Thymus (tissue), 14 donors: ENCODE measurements at places on chromosomes 3 and 15. TPM values are rescaled to one million over a fixed set of nuclear protein-coding genes. Genes with fewer than 3 reads are reported as not detected.

- H3K4me3 ChIP-seq = no peak overlapping the region
- DNase-seq = no peak
- H3K36me3 ChIP-seq = no peaks in the 10 kb centered on the region
- no peaks in the 10 kb centered on the region for H3K4me1 ChIP-seq
- H3K27ac ChIP-seq = no peak overlapping the region
Observed at GRCh38 chr3:151012753-151013152, 40.2 kb upstream of the CLRN1 start.

DNA sequence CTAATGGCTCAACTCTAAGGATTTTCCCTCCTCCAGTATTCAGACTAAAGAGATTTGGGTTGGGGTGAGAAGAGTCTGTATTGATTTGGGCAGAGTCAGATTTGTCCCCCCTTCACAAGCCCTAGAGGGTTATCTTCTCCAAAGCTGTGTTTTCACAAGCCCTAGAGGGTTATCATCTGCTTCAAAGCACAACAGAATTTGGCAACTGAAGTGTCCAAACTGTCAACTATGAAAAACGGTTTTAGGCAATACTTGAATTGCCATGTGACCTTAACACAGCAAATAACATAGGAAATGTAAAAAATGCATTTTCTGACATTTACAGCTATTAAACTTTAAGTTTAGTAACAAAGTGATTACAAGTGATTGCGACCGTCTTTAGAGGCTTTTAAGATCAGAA, 119.9 kb downstream of the IMPG2 start:
- no peak overlapping the region for H3K4me3 ChIP-seq
- no peaks in the 10 kb centered on the region for H3K36me3 ChIP-seq
- no peak overlapping the region for H3K27ac ChIP-seq

- no peak overlapping the region for H3K4me3 ChIP-seq
- no peaks in the 10 kb centered on the region for H3K36me3 ChIP-seq
- no peak overlapping the region for H3K27ac ChIP-seq
- H3K4me1 ChIP-seq = no peaks in the 10 kb centered on the region
- no peaks in the 10 kb centered on the region for H3K27me3 ChIP-seq
Observed at GRCh38 chr3:97612632-97613031, 151.9 kb upstream of the ARL6 start.

- H3K4me3 ChIP-seq = no peak overlapping the region
- no peaks in the 10 kb centered on the region for H3K27me3 ChIP-seq
- no peaks in the 10 kb centered on the region for H3K36me3 ChIP-seq
- peaks cover 26% of the 10 kb centered on the region for H3K4me1 ChIP-seq
Observed at GRCh38 chr15:42584031-42584765, 8.8 kb downstream of the STARD9 start.

DNA sequence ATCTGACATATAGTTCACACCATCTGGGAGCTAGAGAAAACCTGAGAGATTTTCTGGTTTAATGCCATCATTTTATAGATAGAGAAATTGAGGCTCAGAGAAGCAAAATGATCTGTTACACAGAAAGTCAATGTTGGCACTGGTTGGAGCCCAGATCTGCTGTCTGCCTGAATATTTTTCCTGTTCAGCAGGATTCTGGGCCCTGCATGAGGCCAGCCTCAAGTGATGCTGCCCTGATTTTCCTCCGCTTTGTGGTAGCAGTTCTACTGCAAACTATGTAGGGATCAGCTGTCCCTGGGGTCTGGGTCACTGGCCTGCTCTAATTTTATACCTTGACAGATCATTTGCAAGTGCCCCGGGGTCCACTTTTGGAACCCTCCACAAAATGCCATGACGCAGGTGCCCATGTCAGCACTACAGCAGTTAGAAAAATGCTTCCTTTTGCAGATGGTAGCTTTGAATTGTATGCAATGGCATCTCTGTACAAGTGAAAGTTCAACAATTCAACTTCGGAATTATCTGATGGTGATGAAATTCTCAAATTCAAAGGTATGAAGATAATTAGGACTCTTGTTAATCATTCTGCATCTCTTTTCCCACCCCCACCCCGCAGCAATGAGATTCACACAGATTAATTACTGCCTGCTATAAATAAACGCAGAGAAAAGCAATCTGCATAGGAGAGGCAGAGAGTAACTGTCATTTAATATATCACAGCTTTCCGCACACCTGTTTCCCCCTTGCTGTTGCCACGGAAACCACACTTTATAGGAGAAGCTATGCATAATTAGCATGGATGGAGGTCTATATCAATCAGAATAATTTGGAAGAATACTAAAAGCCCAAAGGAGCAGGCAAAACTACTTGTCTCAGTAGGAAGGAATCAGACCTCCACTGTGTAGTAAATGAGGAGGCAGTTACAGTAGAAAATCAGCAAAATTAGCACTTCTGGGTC, 222.6 kb downstream of the PDCD6IP start:
- no peaks in the 10 kb centered on the region for H3K36me3 ChIP-seq
- no peak for DNase-seq
- peak overlapping the region; percentile 26 for H3K4me3 ChIP-seq
- peaks cover 54% of the 10 kb centered on the region for H3K4me1 ChIP-seq
- H3K27me3 ChIP-seq = no peaks in the 10 kb centered on the region

GRCh38 chr15:63348392-63348791, 33.3 kb downstream of the CA12 start:
- no peaks in the 10 kb centered on the region for H3K27me3 ChIP-seq
- no peaks in the 10 kb centered on the region for H3K4me1 ChIP-seq
- H3K27ac ChIP-seq = no peak overlapping the region
- no peak overlapping the region for H3K4me3 ChIP-seq
- H3K36me3 ChIP-seq = no peaks in the 10 kb centered on the region

The CPEB1 gene
- total RNA-seq = 0.09 TPM

The CD47 gene
- 103 TPM for total RNA-seq

The AADACL2 gene
- 0.14 TPM for total RNA-seq

The CATSPER2 gene
- 0.80 TPM for total RNA-seq
